Left ventricle myocardium superior (tissue), 1 donor: ENCODE measurements at places on chromosomes 11 and 22. TPM values are rescaled to one million over a fixed set of nuclear protein-coding genes. Genes with fewer than 3 reads are reported as not detected.

Gene PRRG4
- 0.62 TPM for total RNA-seq

Gene APOL5
- total RNA-seq, result not detected

Gene DNAJB7
- total RNA-seq, result not detected

Gene EXPH5
- total RNA-seq, result 2.4 TPM

Gene LIF
- 0.64 TPM for total RNA-seq

- DNase-seq, result no peak
Measured at GRCh38 chr22:48187356-48187755, 1424.9 kb downstream of the TBC1D22A start.

- DNase-seq, result no peak
Measured at GRCh38 chr11:67032830-67033551, 10.1 kb downstream of the SYT12 start.

GRCh38 chr11:125408311-125408711 is 87.8 kb downstream of the FEZ1 start:
- DNase-seq, result peak; percentile 76
